ENCODE measurements at places on chromosomes 1 and 21.
A peak's percentile ranks its signal among the peaks of the same experiment; 100 is the strongest.

- DNase-seq = no peak
Measured at GRCh38 chr1:72235062-72235461, 47.3 kb downstream of the NEGR1 start.

DNA sequence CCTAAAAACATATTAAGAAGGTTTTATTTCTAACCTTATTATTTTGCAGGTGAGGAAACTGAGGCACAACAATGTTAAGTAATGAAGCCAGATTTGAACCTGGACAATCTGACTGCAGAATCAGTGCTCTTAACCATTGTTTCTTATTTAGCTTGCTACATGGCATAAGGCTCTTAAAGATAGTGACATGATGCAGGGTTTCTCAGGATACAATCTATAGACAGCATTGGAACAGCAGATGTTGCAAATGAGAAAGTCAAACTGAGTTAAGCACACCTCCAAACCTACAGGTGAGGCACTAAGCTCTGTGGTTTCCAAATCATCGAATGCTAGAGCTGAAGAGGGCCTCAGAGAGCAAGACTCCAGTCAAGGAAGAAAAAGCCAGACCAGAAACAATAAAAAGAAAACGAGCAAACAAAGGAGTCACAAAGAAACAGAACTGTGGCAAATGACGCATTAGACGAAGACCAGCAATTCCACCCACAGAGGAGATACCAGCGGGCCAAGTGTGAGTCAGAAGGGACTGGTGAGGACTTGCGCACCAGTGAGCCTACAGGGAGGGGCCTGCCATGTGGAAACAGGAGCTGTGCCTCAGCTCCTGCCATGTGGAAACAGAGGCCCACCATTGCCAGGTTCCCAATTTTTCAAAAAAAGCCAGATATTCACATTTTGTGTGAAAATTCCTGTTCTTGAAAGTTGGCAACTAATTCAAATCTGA is 14.4 kb downstream of the CD58 start:
- DNase-seq = peak; percentile 84

GRCh38 chr1:3275471-3276340 is 178.8 kb upstream of the ARHGEF16 start:
- DNase-seq = peak; percentile 11

GRCh38 chr1:51131185-51131584 is 29.2 kb downstream of the C1orf185 start:
- DNase-seq = no peak

- DNase-seq = peak; percentile 38
Measured at GRCh38 chr1:41041614-41042270, 20.2 kb upstream of the SLFNL1 start.

DNA sequence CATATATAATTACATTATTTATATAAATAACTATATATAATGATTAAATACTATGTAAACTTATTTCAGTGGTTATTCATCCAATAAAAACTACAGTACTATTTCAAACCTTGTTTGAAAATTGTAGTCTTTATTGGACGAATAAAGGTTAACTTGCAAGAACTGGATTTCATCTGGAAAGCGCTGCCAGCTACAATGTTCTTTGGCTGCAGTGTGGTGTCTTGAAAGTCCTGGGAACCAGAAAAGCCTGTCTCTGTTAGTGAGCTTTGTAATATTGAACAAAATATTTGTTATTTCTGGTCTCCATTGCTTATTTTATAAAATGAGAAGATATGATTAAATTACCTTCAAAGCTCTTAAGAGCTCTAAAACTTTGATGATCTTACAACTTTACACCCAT is 763.6 kb downstream of the ADGRL2 start:
- no peak for DNase-seq

DNA sequence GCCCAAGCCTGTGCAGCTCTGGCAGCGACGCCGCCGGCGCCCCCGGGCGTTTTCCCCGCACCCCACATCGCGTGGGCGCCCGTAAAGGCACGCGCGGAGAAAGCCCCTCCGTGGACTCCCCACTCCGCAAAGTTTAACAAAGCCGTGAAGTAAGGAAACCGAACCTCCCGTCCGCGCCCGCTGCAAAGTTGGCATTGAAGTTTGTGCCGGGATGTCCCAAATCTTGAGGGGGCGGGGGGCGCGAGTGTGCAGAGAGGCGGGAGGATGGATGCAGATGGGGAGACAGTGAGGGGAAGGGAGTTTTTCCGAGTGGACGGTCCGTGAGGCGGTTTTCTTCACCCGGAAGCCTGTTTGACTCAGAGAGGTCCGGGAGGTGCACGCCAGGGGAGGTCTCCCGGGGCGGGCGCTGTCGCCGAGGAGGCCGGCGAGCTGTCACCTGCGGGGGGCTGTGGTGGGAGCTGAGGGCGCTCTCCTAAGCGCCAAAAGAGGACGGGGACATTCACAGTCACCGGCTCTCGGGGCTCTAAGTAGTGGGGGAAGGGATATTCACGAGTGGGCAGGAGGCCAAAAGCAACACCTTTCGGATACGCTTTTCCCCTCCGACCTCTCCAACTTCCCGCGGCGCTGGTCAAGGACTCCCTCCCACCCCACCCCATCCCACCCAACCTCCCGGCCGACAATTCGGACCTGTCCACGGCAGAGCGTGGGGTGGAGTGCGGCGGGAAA is 1.3 kb downstream of the WLS start:
- DNase-seq = no peak

- DNase-seq = no peak
Measured at GRCh38 chr1:205535866-205536758, 31.6 kb downstream of the CDK18 start.

DNA sequence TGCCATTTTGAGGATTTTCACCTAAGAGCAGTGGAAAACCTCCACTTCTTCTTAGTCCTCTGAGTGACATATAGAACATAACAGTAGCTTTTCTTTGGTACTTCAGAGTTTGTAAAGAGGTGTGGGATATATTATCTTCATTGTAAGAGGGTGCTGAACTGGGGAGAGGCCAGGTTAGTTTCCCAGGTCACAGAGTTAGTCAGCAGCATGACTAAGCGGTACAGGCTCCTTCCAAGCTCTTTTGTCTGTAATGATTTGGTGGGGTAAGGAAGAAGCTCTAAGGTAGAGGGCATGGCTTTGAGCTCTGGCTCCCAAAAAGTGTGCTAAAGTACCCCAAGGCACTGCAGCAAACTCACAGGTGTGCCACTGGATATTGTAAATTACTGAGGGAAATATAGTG is 325.0 kb upstream of the PLXNA2 start:
- DNase-seq = no peak

GRCh38 chr1:201605385-201606010 is 66.6 kb downstream of the NAV1 start:
- DNase-seq = no peak

GRCh38 chr1:6206520-6206855 is 569 bp downstream of the RNF207 start:
- DNase-seq = no peak

Measured in AG10803 (cell line).